ENCODE measurements at places on chromosomes 7 and 10.

GRCh38 chr10:47310090-47310505, 10.1 kb downstream of the GDF10 start:
- DNase-seq: no peak

- DNase-seq: no peak
These were observed 13.0 kb upstream of the ELN start for GRCh38 chr7:74014931-74015330.

DNA sequence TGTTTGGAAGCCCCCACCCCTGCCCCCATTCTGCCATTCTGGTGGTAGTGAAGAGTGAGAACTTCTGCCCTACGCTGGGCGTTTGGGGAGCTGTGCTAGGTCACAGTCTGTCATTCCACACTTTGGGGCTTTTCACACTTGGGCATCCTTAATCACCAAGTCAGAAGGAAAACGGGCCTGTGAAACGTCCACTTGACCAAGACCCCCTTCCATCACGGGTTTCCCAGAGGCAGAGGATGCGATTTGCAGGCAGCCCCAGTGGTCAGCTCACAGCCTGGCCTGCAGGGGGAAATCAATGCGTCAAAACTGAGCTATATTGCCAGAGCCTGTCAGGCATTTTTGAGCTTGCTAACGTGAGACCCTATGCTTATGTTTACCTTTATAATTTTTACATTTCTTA, 663.3 kb upstream of the MGMT start:
- no peak for DNase-seq

GRCh38 chr7:29988424-29989256, 961 bp downstream of the SCRN1 start:
- DNase-seq: peak; percentile 7

- no peak for DNase-seq
These were observed 268.3 kb downstream of the SNX13 start for GRCh38 chr7:17671956-17672355.

All from activated T-cell treated with anti-CD3 and anti-CD28 coated beads for 1 hour (primary cell).